ENCODE measurements at places on chromosomes 3 and 15.

- no peak for DNase-seq
These were observed 80.6 kb downstream of the PCOLCE2 start for GRCh38 chr3:142808103-142808917.

GRCh38 chr15:62257996-62258521 is 93.0 kb upstream of the C2CD4B start:
- DNase-seq, result no peak

DNA sequence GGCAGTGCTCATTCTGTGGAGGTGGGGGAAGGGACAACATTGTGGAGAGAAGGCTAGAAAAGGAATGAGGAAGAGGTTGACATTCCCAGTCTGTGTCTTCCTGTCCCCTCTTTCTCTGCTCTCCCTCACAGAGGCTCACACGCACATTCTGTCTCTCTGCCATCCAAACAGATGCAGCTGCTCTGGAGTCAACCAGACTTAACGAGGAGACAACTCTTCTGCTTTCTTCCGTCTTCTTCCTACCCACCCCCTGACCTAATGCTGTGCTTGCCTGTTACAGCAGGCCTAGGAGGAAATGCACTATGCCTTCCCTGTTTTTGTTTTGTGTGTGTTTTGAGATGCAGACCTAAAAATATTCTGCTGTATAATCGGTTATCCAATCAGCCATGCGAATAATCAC is 121.9 kb downstream of the CACNA1D start:
- DNase-seq, result no peak

DNA sequence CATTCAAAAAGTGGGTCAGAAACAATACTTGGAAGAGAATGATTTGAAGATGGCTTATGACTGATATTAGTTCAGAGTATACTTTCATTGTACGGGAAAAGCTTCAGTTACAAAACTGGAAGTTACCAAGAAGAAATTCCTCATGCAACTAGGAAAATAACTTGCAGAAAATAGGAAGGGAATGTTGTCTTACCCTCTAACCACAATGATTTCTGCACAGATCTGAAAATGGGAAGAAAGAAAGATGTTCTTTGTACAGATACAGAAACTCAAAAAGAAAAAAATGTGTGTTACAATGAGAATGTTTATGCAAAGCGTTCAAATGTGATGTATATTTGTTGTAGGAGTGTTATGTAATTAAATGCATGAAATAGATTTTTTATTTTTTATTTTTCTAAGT is 3.7 kb downstream of the ZNF280D start:
- no peak for DNase-seq

- no peak for DNase-seq
These were observed 168.5 kb upstream of the FAM3D start for GRCh38 chr3:58835086-58835485.

DNA sequence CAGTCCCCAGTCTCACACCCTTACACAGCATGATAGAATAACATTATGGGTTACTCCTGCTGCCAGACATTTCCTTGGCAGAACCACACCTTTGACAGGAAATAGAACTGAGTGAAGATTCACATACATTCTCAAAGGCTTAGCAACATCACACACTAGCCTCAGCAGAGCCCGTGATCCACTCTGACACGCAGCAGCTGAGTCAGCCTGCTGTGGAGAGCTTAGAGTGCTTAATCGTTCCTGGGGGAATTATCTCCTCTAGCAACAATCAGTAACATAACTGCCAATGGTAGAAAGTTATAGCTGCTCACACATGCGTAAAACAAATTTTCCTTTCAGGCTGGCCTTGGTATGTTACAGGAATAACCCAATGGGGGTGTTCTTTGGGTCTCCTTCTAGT is 382.1 kb downstream of the GAP43 start:
- peak; percentile 11 for DNase-seq

- no peak for DNase-seq
These were observed 19.5 kb downstream of the LRIG1 start for GRCh38 chr3:66481071-66482017.

- DNase-seq, result no peak
These were observed 158.2 kb downstream of the TP63 start for GRCh38 chr3:189789432-189789831.

DNA sequence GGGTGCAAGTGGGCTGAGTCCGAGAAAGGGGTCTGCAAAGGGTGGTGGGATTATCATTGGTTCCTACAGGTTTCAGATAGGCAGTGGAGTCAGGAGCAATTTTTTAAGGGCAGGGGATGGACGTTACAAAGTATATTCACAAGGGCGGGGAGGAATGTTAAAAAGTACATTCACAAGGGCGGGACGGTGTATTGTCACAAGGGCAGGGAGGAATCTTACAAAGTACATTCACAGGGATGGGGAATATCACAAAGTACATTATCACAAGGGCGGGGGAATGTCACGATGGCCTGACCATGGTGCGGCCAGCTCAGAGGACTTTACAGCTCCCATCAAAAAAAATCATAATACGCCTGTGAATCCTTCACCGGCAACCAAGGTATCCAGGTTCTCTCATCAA is 20.6 kb upstream of the TEX55 start:
- no peak for DNase-seq

GRCh38 chr3:147701195-147701594 is 292.0 kb downstream of the ZIC1 start:
- no peak for DNase-seq

DNA sequence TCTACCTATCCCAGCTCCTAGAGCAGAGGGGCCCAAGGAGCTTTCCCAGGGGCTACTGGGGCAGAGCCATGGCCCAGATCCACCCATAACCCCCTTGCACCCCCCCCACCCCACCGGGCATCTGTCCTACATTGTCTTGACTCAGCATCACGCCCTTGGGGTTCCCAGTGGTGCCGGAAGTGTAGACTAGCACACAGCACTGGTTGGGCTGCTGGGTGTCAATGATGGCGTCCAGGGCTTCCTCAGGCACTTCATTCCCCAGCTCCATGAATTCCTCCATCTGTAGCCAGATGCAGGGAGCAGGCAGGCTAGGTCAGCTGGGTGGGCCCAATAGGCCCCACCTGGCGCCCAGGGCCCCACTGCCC is 33.2 kb downstream of the IDH3A start:
- DNase-seq, result no peak

GRCh38 chr3:22569570-22569969 is 633.6 kb upstream of the UBE2E2 start:
- DNase-seq, result no peak

- no peak for DNase-seq
These were observed 21.2 kb upstream of the OCA2 start for GRCh38 chr15:28120359-28120640.

- DNase-seq, result no peak
These were observed 849 bp upstream of the HDAC11 start for GRCh38 chr3:13479332-13479581.

DNA sequence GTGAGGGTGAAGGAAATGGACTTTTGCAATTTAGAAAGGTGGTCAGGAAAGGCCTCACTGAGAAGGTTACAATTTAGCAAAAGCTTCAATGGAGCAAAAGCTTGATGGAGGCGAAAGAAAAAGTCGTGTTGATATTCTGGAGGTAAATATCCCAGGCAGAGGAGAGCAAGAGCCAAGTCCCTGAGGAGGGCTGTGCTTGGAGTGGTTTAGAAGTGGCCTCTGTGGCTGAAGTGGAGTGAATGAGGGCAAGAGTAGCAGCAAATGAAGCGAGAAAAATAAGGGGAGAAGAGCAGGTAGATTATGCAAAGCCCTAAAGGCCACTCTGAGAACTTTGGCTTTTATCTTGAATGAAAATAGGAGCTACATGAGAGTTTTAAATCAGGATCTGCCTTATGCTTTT is 54.1 kb downstream of the GUCA1C start:
- no peak for DNase-seq

- no peak for DNase-seq
These were observed 23.4 kb downstream of the GOLIM4 start for GRCh38 chr3:168072323-168072650.

DNA sequence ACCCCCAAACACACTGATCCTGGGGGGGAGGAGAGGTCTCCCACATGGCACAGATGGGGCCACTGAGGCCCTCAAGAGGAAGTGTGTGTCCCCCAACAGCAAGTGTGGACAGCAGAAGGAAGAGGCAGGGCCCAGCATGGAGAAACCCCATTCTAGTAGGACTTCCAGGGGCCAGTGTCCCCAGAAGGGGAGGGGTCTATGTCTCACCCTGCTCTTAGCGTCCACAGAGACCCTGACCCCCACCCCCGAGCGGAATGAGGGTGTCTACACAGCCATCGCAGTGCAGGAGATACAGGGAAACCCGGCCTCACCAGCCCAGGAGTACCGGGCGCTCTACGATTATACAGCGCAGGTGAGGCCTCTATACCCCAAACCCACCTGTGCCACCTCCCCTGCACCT is 35.3 kb downstream of the TSPAN3 start:
- DNase-seq, result no peak

DNA sequence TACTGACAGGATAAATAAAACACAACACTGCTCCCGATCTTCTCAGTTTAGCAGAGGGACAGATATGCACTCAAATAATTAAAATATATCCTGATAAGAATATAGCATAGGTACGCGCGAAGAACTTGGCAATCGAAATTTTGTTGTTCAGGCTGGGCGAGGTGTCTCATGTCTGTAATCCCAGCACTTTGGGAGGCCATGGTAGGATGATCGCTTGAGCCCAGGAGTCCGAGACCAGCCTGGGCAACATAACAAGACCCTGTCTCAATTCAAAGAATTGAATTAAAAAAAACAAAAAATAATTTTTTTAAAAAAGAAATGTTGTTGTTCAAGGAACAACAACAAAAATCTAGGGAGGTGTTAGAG is 7.6 kb downstream of the B2M start:
- no peak for DNase-seq

GRCh38 chr3:42814914-42815507 is 5.8 kb downstream of the ACKR2 start:
- no peak for DNase-seq

DNA sequence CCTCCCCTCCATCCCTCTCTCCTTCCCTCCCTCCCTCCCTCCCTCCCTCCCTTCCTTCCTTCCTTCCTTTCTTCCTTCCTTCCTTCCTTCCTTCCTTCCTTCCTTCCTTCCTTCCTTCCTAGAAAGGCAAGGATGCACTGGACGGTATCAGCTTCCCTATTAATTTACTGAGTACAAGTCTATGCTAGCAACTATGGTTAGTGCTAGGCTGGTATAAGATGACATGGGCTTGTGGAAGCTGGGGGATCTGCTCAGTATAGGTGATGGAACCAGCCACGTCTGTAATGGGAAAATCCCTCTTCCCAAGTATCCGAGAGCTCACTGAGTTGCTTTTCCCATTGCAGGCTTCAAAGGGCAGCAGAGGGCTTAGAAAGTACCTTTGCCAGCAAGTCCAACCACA is 96.4 kb upstream of the WNT5A start:
- no peak for DNase-seq

- DNase-seq, result no peak
These were observed 7.5 kb downstream of the ARHGAP31 start for GRCh38 chr3:119301662-119302061.

DNA sequence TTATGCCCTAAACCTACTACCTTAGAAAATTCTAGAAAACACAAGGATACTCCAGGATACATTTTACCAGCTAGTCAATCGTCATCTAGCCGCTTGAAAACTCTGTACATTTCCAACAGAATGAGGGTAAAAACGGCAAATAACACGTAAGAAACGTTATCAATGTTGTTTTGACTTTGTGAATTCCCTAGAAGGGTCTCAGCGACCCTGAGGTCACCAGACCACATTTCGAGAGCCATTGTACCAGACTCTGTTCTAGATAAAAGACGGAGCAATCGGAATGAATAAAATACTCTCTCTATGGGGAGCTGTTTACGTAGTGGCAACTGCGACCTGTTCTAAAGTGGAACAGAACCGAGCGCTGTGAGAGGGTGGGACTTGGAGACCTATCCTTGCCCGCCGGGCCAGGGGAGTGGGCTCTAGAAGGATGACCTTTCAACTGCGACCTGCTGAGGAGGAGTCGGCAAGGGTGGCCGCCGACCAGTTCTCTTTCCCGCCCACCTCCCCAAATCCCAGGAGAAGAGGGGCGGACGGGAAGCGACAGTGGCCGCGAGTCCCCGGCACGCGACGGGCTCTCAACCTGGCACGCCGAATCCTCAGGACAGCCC is 778 bp upstream of the AP4E1 start:
- peak; percentile 22 for DNase-seq

- DNase-seq, result peak; percentile 13
These were observed 381.0 kb downstream of the SOX2 start for GRCh38 chr3:182092662-182093262.

GRCh38 chr3:141477224-141477623 is 9.6 kb upstream of the RASA2 start:
- no peak for DNase-seq

DNA sequence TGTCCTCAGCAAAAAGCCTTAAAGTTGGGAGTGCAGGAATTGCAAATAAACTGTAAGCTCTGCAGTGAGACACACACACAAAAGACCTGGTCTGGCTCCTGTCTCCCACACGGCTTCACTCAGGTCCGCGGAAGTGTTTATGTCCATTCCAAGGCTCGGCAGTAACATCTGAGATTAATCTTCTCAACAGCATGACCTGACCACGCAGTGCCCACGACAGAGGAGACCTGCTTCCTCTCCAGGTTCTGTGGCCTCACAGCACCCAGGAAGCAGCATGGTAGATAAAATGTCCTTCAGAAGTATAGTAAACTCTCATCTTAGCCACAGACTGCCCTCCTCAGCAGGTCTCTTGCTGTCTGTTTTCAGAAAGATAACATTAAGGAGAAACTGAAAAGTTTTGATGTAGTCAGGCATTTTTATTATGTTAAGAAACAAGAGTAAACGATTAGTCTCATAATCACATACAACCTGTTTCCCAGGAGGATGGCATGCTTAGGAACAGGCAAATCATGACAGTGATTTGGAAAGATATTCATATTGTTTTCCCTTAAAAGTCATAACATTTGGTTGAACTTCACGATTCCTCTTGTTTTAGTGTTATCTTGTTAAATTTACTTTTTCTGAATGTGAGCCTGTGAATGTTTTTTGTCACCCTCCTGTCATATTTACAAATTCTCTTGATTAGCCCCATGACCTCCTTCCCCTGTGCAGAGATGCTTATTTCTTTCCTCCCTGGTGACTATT is 34.6 kb downstream of the CD200R1L start:
- DNase-seq, result no peak

GRCh38 chr15:77507911-77508310 is 87.2 kb downstream of the HMG20A start:
- DNase-seq, result no peak

DNA sequence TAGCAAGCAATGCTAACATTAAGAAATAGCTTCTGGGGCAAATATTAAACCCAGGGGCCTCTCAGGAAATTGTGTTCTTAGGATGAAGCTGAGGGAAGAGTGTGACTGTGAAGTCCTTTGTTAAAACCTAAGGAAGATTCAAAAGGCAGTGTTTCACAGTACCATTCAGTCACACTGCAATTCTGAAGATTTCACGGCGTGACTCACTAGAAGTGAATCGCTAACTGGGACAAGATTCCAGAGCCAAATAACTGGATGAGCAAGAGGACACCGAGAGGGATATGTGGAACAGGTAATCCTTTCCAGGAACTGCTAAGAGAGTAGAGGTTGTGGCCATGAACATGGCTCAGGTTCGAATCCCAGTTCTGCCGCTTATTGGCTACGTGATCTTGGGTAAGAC is 61.8 kb upstream of the SMAD3 start:
- DNase-seq, result no peak

GRCh38 chr3:177449360-177450006 is 252.2 kb upstream of the TBL1XR1 start:
- no peak for DNase-seq
